ENCODE measurements at places on chromosomes 2 and 18.

DNA sequence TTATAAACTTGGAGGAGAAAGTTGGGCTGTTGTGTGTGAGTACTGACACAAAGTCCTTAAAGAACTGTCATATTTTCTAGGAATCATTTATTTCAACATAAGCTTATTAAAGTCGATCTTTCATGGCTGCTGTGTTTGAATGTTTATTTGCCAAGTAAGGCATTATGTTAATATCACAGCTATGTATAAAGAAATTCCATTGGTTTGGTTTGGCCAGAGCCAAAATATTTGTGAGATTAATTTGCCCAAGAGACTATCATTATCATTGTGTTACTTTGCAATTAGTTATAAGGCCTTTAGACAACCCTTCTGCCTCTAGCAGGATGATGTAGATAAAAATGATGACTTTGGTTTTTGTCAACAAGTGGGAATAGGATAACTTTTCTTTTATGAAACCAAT is 240.6 kb upstream of the NT5C1B start:
- no peak for DNase-seq

GRCh38 chr18:45068400-45069094 is 387.9 kb downstream of the SETBP1 start:
- no peak for DNase-seq

- DNase-seq = no peak
Measured at GRCh38 chr2:20494241-20494640, 47.4 kb downstream of the RHOB start.

DNA sequence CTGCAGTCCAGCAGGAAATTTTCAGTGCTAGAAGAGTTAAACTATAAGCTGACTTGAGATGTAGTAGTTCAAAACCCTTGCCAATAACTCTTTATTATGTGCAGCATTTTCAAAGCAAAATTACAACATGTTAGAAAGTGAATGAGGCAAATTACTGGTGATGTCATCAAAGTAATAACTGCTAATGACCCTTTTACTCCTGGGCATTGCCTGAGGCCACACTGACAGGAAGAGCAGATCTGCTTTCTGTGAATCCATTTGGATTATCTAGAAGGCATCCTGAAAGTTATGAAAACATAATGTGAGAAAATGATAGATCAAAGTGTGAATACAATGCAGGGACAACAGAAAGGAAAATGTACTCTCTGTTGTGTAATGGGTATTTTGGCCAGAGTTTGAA is 139.6 kb upstream of the TRIB2 start:
- no peak for DNase-seq

GRCh38 chr2:85850451-85850850 is 38.3 kb downstream of the ST3GAL5 start:
- no peak for DNase-seq

DNA sequence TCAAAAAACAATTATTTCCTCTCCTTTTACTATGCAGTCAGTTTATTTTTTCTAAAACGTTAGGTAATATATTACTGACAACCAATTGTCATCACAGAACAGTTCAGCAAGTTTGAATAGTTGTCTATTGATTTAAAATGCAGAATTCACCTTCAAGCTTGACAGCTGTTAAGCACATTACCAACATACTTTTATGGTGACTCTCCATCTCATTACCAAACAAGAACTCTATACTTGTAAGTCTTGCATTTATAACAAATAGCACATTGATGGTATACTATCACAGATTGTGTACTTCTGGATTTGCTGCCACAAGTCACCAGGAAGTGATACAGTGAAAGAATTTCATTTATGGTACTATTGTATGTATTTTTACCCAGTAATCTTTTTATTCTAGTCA is 99.4 kb upstream of the PPP1CB start:
- no peak for DNase-seq

DNA sequence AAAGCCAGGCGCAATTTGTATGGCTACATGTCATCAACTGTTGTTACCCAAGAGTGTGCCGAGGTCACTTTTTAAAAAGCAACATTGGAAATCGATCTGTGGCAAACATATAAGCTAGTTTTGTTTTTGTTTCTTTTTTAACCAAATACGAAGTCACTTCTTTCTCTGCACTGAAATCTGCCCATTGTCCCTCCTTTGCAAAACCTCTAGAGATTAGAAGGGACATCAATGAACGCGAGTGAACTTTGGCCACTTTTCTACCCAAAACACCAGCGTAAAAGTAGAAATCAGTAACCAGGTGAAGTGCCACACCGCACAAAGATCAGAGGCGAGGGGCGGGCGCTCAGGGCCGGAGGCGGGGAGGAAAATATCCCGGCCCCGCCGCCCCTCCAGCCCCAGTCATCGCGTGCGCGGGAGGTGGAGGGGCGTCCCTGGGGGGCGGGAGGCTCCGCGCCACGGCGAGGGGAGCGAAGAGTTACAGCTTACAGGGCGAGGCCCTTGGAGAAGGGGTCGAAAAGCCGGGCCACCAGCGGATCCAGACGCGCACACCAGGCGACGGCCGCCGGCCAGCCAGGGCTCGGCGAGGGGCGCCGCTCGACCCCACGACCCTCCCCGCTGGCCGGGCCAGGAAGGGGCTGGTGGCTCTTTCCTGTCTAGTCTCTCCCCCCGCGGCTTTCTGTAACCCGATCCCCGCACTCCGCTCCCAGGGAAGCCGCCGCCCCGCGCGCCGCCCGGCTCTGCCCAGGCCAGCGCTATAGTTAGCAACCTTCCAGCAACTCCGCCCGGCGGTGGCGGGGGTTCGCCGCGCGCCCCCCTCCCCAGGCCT is 993 bp downstream of the RBMS1 start:
- no peak for DNase-seq

DNA sequence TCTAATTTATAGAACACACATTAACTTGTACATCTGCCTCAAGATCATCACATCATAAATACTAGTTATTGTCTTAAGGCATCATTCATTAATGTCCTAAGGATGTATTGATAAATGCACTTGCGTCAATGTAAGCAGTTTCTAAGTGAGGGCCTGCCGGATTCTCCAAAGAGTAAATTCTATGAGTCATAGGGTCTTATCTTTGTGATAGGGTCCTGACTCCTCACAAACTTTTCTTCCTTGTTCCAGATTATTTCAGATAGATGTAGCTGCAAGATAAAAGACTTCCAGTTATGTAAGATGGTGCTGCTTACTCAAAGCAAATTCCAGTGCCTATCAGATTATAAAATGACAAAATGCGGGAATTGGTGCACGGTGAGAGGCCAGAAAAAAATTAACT is 315.0 kb upstream of the SLC39A10 start:
- DNase-seq = no peak

DNA sequence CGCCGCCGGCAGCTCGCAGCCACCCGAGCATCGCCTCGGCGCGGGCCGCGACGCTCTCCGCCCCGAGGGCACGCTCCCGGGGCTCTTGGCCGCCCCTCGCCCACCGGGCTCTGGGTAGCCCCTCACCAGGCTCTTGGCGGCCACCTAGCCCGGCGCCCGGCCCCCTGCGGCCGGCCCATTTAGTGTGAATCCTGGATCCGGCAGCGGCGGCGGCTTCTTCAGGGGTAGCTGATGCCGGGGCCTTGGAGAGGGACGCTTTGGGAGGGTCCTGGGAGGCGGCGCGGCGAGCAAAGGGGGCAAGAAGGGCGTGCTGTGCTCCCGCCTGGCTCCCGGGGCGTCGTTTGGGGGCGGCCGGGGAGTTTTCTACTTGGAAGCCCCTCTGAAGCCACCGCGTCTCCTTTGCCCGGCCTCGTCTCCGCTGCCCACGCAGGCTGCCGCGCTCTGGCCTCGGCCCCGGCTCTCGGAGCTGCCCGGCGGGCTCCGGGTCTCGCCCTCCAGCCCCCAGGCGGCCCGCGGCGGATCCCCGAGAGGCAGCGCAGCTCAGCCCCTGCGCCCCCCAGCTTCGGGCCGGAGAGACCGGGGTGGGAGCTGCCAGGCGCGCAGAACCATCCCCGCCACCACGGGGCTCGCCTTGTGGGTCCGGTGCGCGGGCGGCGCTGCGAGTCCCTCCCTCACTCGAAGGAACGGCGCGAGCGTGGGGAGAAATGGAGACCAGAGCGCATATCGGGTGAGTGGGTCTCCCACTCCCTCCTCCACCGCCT is 509 bp downstream of the PIEZO2 start:
- no peak for DNase-seq

DNA sequence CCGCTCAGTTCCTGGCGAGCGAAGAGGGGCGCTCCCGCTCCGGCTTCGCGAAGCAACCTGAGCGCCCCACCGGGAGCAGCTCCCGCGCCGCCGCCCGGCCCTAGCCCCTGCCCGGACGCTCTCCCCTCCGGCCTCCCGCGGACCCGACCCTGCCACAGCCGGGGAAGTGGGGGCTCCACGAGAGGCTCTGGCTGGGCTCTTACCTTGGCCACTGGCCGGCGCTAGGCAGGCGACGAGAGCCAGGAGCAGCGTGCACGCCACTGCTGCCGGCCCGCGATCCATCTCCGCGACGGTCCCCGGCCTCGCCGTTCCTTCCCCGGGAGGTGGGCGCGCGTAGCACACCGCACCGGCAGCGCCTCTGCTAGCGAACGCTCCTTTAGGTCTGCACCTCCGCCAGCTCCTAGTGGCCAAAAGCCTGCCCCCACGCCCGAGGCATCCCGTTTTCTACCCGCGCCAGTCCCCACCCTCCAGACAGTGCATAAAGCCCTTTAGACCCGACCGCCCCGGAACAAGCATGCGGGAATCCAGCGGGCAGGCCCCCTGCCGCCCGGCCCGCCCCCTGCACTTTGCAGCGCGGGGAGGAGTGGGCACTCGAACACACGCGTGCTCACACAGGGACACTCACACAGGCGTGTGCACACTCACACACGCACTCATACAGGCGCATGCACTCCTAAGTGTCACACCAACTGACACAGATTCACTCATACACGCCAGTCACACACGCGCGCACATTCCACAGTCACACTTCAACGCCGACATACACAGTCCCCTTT is at the start of gene LRP2:
Gene LRP2, minus strand, starts transcription at position 417 of the 776 bp plus-strand sequence. Its CDS starts 135 bp downstream, at position 282.
- DNase-seq = no peak

DNA sequence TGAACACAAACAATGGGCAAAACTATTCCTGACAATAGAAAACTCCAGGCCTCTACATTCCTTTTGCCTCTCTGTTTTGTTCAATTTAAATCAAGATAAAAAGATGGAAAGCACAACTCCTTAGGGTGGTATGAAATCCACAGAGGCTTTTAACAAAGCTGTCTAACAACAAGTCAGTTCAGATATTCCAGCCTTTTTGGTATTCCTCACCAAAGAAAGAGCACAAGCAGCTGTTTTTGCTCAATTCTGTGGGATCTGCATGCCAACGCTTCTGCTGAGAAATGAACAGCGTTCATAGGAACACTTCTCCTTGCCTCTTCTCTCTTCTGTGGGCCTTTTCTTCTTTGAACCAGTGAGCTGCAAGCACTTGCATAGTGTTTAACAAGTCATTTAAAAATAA is 411.6 kb upstream of the TCF4 start:
- DNase-seq = no peak

GRCh38 chr2:218368621-218369153 is 12.0 kb downstream of the CATIP start:
- no peak for DNase-seq

DNA sequence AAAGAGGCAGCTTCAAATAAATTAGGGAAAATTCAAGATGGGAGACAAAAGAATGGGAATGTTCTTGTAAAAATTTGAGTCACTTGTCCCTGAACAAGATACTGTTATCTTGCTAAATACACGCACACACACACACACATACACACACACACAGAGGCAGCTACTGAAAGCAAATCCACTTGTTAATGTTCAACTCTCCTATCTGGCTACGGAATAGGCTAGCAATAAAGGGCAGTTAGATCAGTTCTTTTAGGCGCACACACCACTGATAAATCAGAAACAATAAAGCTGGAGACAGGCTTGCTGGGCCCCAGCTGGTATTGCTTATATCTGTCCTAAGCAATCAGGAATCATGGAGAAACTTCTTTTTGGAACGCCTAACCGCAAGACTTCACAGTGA is 461.6 kb downstream of the BCL11A start:
- DNase-seq = no peak

DNA sequence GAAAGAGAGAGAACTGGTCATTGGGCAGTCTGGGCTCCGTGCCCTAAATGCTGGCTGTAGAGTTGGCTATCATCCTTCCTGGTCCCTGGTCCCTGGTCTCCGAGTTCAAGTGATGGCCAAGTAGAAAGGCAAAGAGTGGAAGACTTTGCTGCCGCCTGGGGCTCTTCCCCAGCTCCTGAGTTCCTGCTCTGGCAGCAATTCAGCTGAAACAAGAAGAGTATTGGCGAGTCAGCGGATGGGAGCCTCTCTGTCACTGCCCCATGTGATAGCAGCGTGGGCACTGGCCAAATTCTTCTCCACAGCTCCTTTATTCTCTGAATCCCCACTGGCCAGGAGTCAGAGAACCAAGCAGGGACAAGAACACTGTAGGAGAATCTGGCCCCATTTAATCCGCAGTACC is 351.0 kb upstream of the POU3F3 start:
- DNase-seq = no peak

DNA sequence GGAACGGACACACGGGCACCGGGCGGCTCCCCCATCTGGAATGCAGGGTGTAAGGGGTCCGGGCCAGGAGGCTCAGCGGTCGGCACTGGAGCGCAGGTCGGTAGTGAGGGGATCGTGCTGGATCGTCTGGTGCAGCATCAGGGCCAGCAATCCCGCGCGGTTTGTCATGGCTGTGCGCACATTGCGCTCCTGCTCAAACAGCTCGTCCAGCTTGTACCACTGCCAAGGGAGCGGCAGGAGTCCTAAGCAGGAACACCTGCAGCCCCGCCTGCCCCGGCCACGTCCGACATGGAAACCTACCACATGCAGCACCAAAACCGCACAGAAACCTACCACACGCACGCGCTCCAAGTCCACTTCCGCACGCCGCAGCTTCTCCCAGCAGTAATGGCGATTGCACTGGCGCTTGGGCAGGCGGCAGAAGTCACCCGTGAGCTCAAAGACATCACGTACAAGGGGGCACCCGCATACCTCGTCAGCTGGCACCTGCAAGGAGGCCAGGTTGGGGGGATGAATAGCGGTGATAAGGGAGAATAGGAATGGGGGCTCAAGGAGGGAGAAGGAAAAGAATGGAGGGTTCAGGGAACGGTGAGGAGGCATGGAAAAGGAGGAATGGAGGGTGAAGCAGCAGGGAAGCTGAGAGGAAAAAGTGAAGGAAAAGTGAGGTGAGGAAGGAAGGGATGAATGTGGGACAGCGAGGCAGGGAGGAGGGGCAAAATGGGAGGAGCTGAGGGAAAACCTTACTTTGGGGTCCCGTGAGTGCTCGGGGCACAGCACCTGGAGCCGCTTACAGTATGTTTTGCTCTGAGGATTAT is 1.4 kb upstream of the MBD1 start:
- DNase-seq = no peak

DNA sequence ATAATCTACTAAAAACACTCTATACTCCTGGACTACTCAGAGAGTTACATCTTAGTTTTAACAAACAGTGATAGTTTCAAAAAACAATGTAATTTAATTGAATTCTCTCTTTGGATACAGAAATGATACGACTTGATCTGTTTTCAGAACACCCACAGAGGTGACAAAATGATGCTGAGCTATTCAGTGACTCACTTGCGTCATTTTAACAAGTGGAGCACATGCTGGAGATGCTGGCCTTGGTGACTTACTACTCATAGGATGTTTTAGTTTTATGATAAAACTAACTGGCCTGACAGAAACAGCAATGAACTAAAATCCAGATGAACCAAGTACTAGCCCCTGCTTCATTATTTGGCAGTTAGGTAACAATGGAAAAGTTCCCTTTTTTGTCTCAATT is 101.3 kb upstream of the ITGB6 start:
- DNase-seq = no peak

- no peak for DNase-seq
Measured at GRCh38 chr2:134623796-134624195, 95.0 kb downstream of the TMEM163 start.

GRCh38 chr2:187689372-187689771 is 135.1 kb upstream of the TFPI start:
- DNase-seq = no peak

Data from NCI-H446 treated with DMSO at 0.1 percent for 48 hours (cell line).